Bone marrow (tissue), 2 donors: ENCODE measurements at places on chromosomes 3 and 15.

GRCh38 chr3:195697582-195698324 lies 23.0 kb upstream of the MUC20 start:
- no peak for DNase-seq

DNA sequence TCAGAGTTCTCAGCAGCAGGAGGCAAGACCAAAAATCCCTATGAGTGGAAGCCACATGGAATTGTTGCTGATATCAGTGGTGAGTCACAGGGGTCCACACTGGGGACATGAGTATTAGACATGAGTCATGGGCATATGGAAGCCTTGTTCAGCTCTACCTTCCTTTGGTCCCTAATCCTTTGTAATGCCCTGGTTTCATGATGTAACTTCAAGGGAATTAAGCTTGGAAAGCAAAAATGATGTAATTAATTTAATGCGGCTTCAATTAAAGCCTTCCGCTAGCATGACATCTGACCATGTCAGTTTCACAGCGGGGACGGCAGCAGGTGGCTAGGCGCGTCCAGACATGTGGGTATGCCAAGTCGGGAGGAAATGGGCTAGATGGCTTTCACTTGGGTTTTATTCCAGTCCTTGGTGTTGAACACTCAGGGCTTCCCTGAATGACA lies 176.1 kb upstream of the RGMA start:
- no peak for DNase-seq

- DNase-seq, result no peak
Observed at GRCh38 chr3:129793942-129794310, 99.6 kb downstream of the TMCC1 start.

DNA sequence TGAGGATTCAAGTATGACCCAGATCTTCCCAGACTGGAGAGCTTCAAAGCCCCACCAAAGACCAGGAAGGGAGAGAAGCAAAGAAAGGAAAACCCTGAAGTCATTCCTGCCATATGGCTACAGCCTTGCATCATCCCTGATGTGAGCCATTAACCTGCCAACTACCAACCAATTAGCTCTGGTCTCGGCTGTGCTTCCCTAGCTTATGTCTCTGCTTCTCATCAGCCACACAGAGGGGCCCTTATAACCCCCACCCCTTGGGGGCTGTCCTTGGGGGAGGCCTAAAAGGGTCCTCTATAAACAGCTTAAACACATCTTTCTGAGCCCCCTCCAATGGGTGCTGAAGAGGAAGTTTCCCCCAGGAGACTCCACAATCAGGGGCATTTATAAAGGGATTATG lies 52.8 kb downstream of the NOX5 start:
- DNase-seq, result no peak

GRCh38 chr3:171398343-171398742 lies 61.9 kb downstream of the TNIK start:
- no peak for DNase-seq

GRCh38 chr3:59192473-59192872 lies 142.6 kb upstream of the CFAP20DC start:
- DNase-seq, result no peak

DNA sequence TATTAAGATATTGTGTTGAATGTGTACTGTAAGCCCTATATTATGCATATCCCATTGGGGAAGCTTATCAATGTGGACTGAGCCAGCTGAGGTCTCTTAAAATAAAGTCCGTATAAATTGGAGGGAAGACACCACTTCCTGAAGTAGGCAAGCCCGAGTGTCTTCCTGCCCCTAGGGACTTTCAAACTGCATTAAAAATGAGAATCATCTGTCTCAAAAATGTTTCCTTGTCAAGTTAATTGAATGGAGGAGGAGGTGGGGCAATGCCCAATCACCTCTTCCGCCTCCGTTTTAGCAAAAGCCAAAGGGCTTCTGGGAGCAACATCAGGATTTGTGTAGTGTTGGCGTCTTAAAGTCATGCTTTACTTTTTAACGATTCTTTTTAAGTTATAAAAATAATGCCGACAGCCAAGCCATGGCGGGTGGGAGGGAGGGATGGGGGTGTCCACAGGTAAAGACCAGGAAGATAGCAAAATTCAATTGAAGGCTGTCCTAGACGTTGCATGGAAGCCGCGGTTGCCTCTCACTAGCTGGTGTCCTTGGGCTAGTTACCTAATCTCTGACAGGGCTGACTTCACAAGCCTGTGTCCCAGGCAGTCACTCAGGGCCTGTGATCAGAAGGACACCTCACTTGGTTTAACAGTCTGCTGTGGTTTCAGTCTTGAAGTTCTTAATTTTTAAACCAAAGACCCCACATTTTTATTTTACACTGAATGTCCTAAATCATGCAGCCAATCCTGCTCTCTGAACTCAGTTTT lies 524.9 kb upstream of the PROK2 start:
- DNase-seq, result peak; percentile 28

DNA sequence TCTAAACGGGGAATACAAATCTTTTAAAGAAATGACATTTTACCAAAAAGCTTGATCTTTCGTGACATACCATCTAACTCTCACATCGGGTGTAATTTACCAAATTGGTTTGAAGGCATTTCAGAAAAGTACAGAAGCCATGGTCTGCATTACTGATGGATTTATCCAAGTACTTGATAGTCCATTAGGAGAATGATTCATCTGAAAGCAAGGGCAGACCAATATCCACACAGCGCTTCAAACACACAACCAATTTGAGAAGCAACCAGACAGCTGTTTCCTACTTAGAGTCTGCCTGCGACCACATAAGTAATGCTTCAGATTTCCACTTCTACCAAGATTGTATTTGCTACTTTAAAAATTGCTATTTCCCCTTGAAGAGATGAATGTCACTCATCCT lies 697.6 kb upstream of the ALCAM start:
- no peak for DNase-seq

DNA sequence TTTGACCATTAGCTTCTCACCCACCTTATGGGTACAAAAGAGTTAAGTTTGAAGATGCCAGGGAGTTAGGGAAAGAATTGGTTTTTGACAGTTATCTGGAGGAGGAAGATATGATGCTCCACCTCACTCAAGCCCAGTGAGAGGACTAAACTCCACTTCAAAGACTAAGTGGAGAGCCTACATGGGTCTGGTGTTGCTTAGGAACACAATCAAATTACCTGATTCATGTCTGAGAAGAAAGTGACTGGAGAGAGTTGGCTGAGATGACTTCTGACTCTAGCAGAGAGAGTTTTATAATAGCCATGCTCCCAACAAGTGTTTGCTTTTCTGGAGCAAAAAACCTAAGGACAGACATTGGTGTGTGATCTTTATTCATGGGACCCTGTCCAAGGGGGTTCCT lies 43.3 kb downstream of the SUCNR1 start:
- no peak for DNase-seq

- no peak for DNase-seq
Observed at GRCh38 chr3:40771112-40771511, 246.4 kb downstream of the ZNF621 start.

GRCh38 chr15:39692356-39693327 lies 90.0 kb downstream of the FSIP1 start:
- no peak for DNase-seq

GRCh38 chr3:53153264-53153823 lies 7.7 kb upstream of the PRKCD start:
- DNase-seq, result no peak

DNA sequence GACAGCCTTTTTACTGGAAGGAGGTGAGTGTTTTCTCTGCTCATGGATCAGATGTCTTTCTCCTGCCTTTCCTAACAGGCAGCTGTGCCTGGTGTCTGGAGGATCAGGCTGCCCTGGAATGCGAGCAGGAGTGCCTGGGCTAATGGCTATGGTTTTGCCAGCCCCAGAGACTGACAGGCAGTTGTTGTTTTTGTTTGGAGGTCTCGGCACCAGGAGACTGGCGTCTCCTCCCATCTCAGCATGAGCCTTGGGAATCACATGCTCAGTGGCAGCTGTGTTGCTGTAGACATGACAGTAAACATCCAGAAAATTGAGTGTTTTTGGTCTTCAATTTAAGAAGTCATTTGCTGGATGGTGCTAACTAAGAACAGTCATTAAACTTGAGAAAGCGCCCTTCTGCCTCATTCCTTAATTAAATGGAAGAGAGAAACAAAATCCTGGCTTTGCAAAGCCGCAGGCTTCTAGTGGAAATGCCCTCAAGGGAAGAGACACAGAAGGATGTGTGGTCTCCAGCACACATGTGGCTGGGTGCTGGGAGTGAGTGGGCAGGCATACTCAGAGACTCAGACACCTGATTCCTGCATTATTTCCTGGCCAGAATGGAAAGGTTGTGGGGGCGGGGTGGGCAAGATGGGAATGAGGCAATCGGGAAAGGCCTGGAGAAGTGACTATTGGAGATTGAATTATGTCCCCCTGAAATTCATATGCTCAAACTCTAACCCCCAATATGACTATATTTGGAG lies 97.0 kb upstream of the NMNAT3 start:
- DNase-seq, result no peak

GRCh38 chr15:101440846-101441590 lies 48.5 kb downstream of the PCSK6 start:
- no peak for DNase-seq

GRCh38 chr3:155069729-155070128 lies 10.4 kb upstream of the MME start:
- DNase-seq, result no peak

DNA sequence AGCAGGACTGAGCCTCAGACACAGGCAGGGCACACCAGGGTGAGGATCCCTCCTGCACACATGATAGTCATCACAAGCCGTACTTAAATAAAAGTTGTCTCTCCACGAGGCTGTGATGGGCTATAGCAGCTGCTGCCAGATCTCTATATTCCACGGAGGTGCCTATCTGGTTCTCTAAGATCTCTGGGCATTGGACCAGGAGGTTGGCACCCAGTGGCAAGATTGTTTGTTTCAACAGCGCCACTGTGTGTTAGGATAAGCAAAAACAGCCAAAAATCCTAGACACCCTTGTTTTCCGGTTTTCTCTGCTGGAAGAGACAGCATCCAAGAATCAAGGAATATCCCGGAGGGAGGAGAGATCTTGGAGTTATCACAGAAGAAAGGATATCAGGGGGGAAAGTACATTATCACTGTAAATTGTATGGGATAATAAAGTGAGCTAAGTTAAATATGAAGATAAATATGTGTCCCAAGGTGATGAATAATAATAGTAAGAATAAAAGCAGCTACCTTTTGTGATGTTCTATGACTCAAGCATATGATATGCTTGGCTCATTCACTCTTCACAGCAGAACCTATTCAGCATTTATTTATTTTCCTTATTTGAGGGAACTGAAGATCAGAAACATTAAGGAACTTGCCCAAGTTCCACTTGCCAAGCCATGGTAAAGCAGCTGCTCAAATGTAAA lies 90.6 kb upstream of the AKAP13 start:
- DNase-seq, result no peak

DNA sequence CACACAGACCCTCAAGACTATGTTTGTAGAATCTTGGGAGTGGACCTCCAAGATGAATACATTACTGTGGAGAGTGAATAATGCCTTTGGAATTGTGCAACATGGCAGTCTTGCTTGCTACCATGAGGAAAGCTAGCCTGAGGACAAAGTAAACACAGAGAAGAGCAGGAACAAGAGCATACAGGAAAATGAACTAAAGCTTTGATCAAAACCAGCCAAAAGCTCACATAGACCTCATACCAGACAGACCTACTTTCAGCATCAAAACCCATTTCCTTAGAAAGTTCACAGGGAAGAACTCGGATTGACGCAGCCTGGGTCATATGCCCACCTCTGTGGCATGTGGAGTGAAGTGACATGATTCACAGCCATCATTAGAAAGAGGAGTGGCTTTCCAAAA lies 3.3 kb upstream of the RAB8B start:
- no peak for DNase-seq

DNA sequence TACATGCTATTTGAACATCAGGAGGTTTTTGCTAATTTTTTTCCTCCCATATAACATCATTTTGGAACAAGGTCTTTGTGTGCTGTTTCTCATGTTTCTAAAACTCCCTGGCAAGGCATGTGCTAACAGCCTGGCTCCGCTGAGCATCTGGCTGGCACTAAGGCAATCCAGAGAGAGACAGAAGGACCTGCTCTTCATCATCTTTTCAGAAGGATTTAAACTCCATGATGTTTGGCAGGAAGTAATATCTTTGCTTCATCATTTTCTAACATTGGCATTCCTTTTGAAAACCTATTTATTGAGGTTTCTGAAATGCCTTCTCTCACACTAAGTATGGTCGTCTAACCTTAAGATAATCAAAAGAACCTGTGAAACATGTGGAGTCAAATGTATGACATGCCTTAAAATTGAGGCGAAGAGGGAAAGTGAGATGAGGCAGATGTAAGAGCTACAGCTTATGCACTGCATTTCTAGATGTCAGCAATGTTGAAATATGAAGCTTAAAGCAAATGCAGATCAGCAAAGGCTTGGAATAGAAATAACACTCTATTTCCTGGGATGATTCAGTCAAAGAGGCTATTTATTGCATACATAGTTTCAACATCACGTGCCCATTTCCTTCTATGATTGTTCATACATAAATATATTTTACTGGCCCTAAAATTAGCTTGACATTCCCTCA lies 592.0 kb downstream of the ZNF385D start:
- DNase-seq, result no peak

DNA sequence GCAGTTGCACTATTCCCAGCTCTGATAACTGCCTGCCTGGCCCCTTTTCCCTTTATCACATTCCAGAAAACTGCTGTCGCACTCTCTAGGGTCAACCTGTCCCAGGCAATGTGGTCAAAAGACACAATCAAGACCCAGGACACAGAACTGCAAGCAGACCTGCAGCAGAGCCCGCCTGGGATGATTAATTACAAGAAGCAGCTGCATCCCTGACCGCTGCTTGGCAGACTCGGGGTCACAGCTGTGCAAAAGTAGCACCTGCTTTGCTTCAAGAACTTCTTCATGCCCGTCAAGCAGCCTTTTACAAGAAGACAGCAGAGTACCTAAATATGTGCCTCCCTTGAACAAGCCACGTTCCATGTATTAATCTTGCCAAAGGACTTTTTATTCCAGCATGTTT lies 120.0 kb upstream of the ST8SIA2 start:
- no peak for DNase-seq

- no peak for DNase-seq
Observed at GRCh38 chr3:164200053-164200823, 878.1 kb downstream of the SI start.

DNA sequence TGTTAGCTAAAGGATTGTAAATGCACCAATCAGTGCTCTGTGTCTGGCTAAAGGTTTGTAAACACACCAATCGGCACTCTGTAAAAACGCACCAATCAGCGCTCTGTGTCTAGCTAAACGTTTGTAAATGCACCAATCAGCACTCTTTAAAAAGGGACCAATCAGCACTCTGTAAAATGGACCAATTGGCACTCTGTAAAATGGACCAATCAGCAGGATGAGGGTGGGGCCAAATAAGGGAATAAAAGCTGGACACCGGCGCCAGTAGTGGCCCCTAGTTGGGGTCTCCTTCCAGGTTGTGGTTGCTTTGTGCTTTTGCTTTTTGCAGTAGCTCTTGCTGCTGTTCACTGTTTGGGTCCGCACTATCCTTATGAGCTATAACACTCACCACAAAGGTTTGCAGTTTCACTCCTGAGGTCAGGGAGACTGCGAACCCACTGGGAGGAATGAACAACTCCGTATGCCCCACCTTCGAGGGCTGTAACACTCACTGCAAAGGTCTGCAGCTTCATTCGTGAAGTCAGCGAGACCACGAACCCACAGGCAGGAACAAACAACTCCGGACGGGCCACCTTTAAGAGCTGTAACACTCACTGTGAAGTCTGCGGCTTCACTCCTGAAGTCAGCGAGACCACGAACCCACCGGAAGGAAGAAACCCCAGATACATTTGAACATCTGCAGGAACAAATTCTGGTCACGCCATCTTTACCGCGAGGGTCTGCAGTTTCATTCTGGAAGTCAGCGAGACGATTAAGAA lies 1.1 kb upstream of the SUCLG2 start:
- DNase-seq, result no peak
